Hematopoietic multipotent progenitor cell treated with erythropoietin and hydrocortisone succinate and interleukin-3 and kit ligand, for 15 days (in vitro differentiated cells): ENCODE measurements at places on chromosomes 12 and 14.

DNA sequence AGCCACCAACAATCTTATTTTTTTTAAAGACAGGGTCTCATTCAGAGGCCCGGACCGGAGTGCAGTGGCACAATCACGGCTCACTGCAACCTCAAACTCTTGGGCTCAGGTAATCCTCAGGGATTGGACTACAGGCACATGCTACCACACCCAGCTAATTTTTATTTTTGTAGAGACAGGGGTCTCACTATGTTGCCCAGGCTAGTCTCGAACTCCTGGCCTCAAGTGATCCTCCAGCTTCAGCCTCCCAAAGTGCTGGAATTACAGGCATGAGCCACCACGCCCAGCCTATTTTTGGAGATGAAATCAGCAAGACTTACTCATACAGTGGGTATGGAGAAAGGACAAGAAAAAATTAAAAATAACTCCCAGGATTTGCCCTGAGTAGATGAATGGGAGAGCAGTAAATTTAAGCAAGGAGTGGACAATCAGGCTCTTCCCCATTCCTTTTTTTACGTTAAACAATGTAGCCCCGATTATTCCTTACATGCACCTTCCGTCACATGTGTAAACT, 13.2 kb downstream of the FMNL3 start:
- DNase-seq, result no peak

DNA sequence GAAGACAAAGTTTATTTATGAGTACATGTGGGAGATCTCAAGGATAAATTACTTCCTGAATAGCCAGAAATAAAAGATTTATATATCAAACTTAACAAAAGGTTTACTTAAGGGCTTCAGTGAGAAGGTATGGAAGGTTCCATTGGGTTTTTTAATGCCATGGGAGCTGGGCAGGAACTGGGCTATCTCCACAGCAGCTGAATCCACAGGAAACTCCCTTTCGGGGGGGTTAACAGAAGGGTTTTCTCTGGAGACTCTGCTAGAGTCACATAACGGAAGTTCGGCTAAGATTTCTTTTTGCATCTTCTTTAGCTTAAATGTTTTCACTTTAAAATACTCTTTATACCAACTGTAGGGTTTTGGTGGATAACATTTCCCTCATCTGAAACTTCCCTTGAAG, 113.5 kb downstream of the UNC79 start:
- DNase-seq, result no peak

GRCh38 chr14:80987235-80988032, 32.0 kb downstream of the TSHR start:
- peak; percentile 70 for DNase-seq

DNA sequence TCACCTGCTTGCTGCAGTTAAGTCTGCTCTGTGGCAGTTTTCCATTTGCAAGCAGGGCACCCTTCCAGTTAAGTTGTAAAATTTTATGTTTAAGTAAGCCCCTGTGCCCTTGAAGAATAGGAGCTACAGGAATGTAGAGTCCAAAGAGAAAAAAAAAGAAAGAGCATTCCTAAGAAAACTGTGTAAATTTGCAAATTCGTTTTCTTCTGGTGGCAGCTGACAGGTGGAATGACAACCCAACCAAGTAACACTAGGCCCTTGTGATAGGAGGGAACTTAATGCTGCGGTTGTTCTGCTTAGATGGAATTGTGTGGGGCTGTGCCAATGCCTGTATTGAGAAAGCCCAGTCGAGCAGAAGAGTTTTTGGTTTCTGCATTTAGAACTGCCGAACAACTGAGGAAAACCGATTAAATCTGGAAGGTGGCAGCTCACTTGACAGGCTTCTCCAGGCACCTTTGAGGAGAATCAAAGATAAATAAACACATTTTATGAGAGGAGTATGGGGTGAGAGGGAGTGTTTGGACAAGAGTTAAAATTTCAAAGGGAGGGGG, 280.0 kb downstream of the RAD51B start:
- DNase-seq, result no peak

- DNase-seq, result no peak
Measured at GRCh38 chr12:117908411-117908810, 60.4 kb downstream of the KSR2 start.

DNA sequence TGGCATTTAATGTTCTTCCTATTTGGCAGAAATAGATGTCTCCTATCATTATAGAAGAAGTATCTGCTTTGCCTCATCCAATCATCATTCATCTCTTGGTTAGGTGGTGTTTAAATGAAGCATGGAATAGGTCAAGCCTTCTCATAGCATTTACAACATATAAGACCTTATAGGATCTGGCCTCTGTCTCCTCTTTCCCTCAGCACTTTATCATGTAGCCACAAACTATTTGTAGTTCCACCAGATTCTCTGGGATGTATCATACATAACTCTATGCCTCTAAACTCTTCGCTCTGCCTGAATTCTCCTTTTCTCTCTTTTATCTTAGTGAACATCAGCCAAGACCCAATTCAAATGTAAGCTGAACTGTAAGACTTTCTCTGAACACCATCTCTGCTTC, 20.7 kb downstream of the NAA25 start:
- DNase-seq, result no peak

DNA sequence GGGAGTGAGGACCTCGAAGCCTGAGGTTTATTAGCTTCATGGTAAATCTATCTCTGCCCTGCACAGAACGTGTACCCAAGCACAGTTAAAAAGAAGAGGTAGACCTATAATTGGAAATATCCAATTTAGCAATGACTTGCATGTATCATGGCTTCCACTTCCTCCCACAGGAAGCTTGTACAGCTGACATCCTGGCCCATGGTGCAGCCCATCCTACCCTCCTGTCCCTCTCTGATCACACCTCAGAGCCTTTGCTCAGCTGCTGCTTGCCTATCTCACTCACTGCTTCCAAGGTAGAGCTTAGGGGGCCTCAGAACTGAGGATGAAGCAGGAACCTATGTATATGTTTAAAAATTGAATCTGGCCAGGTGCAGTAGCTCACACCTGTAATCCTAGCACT, 4.3 kb upstream of the BCDIN3D start:
- DNase-seq, result no peak

DNA sequence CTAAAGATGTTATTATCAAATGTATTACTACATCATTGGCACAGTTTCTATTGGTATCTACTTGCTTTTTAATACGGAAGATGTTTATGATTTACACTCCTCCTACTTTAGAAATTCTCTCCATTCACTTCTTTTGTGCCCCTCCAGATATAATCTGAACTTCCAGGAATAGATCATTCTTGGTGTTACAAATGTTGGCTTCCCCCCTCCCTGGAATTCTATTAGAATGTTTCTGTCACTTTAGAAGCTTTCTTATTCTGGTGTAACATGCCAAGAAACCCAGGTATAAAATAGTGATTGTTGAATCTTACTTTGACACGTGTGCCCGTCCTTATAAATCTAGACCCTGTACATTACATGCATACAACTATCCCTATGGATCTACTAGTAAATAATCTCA, 1.2 kb upstream of the WDR20 start:
- DNase-seq, result no peak

DNA sequence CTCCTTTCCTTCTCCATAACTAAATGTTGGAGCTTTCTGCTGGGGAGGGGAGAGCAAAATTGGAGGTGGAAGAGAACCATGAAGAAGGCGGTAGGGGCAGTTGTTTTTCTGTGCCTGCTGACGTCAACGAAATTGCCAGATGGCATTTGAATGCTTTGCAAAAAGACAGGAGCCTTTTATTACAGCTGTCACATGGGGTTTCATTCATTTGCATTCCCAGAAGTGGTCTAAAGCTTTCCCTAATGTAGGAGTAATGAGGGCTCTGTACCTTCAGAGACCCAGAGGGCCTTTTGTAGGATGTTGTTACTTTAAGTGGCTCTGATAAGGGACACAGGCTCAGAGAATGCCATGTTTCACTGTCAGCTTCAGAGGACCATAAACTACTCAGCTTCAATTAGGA, 107.1 kb upstream of the SLCO1C1 start:
- no peak for DNase-seq

GRCh38 chr12:104055686-104056388, 5.8 kb upstream of the GLT8D2 start:
- DNase-seq, result no peak

GRCh38 chr12:116130431-116130830, 147.1 kb downstream of the MED13L start:
- no peak for DNase-seq
